ENCODE measurements at places on chromosomes 7 and 10.

DNA sequence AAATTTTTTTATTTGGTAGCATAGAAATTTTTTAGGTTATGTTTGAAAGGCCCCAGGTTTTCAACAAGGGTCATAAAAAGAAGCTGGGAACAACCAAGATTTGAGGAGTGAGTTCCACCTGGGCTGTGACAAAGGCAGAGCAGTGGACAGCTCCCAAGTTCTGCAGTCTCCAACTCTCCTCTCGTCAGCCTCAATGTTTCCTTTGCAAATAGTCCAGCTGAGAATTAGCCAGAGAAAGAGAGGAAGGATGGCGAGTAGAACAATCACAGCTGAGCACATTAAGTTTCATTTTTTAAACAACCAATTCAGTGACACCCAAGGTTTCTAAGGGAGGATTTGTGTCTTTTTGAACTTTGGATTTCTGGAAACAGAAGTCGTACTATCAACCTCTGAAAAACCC is 143.2 kb downstream of the NRCAM start:
- DNase-seq = no peak

DNA sequence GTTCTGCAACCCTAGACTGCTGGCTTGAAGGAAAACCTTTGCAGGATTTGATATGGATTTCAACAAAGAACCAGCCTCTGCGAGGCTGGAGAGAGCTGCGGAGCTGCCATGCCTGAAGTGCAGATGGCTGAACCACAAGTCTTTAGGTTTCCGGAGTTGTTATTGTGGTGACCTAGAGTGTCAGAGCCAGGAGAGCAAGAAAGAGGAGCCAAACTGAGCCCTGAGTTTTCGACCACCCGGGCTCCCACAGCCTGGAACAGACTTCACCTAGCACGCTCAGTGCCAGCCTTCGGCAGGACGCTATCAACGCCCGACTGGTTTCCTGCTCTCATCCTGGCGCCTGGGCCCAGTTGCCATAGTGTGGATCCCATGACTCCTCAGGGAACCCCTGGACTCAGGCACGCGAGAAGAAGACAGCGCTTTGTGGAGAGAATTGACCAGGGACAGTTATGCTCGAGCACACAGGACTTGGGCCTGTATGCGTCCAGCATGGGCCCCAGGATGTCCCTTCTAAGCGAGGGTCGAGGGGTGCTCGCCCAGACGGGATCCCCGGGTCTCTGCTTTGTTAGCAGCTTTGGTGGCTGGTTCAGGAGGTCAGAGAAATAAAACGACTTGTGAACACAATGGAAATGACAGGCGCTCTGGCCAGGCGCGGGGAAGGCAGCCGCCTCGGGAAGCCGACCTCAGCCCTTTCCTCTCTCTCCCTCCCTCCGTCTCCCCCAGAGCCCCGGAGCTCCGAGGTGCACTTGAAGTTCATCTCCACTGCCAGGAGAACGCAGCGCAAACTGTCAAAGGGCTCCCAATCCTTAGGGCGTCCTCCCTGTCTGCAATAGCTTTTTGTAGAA is 1.8 kb upstream of the GAD2 start:
- DNase-seq = no peak

- no peak for DNase-seq
These were observed 8.6 kb upstream of the SLC16A9 start for GRCh38 chr10:59718257-59718656.

- no peak for DNase-seq
These were observed 125.2 kb downstream of the GNAT3 start for GRCh38 chr7:80386686-80387085.

GRCh38 chr7:68576366-68576765 is 1021.9 kb upstream of the AUTS2 start:
- no peak for DNase-seq

DNA sequence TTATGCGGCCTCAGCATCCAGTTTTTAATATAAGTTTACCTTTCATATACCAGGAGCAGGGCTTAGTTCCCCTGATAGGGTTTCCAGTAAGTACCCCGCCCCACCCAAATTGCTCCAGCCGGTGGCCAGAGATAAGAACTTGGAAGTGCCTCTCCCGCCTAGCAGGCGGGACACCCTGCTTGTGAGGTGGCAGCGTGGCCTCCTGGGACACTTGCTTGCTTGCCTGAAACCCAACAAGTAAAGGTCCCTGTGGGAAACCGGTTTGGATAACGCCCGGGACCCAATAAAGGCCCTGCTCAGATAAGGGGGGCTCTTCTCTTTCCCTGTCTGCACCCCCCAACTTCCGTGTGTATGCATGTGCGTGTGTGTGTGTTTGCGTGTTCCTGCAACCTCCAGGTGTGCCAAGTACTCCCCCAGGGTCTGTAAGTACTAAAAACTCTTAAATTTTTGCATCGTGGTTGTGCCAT is 154.3 kb downstream of the ARHGAP21 start:
- DNase-seq = no peak

GRCh38 chr10:112535531-112535951 is 88.5 kb downstream of the VTI1A start:
- DNase-seq = no peak

DNA sequence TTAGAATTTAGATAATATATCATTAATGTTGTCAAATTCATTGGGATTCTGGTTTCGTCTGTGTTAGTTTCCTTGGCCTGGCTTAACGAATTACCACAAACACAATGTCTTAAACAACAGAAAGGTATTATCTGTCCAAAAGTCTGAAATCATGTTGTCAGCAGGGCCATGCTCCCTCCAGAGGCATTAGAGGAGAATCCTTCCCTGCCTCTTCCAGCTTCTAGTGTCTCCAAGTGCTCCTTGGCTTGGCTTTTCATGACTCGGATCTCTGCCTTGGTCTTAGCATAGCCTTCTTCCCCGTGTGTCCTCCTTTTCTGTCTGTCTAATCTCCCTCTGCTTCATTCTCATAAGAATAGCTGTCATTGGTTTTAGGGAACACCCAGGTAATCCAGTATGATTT is 482.5 kb downstream of the SEMA3D start:
- no peak for DNase-seq

- DNase-seq = no peak
These were observed 19.1 kb upstream of the PRF1 start for GRCh38 chr10:70621503-70622078.

DNA sequence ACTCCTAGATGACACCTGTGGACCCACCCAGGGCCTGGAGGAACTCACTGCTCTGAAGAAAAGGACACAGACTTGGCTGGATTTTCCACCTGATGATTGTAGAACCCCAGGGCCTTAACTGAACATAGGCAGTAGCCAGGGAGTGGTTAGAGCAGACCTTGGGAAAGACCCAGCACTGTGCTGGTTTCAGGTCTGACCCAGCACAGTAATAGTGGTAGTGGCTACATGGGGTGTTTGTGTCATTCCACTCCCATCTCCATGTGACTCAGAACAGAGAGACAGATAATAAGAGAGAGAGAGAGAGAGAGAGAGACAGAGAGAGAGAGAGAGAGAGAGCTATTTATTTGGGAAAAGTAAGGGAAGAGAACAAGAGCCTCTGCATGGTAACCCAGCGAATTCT is 239.1 kb upstream of the MEOX2 start:
- no peak for DNase-seq

DNA sequence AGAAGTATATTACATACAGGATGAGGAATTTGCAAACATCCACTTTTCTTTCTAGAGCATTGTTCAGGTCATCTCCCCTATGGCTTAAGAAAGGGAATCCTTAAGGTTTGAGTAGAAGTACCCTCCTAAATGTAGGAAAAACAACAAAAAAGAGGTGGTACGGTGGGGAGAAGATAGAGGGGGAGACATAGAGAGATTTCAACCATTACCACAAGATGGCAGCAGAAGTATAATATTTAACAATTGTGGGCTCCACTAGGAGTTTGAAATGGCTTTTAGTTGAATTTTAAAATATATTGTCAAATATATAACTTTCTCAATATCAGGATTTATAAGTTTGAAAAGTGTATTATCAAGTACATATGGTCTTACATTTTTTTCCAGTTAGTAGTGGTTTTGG is 72.7 kb upstream of the PRKG1 start:
- no peak for DNase-seq

- no peak for DNase-seq
These were observed 1.7 kb downstream of the RALA start for GRCh38 chr7:39624935-39625694.

GRCh38 chr10:101221963-101222531 is 7.2 kb downstream of the LBX1 start:
- no peak for DNase-seq

DNA sequence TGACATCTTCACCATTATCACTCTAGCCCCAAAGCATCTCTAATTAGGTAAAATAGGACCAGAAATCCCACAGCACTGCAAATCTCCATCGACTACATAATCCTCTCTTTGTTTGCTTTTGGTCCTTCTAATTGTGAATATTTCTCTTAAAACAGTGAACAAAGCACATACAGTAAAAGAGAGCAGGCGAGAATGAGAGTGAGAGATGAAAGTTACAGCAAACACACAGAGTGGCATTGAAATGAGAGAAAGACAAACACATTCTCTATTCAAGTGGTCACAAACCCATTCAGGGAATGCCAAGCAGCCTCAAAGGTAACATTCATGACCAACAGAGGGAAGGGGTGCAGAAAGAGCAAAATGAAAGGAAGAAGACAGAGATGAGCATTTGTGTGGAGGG is 109.8 kb upstream of the PTN start:
- DNase-seq = no peak

DNA sequence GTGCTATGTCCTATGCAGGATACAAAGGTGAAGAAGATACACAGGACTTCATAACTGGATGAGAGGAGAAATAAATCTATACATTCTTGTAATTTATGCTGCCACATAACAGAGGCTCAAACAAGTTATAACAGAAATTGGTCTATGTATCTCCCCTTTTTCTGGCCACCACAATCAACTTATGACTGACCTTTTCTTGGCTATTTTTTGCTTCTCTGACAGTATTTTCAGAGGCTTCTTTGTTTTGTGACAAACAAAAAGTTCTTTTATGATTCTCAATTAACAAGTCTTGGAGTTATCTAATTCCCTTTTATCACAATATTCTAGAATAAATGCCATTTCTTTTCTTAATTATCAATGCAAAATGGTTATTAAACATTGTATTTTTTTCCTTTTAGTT is 953.0 kb upstream of the ZWINT start:
- DNase-seq = no peak

DNA sequence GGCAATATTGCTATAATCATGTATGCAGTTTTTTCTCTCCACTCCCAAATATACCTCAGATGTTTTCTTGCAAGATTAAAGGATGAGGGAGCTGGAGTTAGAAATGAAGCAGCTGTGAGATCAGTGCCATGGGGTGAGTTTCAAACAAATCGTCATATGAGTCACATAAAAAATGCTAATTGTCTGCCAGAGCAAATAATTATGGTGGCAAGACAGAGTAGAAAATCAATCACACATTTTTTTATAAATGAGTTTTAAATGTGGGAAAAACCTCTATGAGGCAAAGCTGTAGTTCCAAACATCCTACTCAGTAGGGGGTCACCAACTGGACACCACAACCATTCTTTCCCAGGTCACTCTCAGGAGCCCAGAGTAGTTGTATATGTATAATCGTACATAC is 55.3 kb downstream of the CH25H start:
- DNase-seq = no peak

DNA sequence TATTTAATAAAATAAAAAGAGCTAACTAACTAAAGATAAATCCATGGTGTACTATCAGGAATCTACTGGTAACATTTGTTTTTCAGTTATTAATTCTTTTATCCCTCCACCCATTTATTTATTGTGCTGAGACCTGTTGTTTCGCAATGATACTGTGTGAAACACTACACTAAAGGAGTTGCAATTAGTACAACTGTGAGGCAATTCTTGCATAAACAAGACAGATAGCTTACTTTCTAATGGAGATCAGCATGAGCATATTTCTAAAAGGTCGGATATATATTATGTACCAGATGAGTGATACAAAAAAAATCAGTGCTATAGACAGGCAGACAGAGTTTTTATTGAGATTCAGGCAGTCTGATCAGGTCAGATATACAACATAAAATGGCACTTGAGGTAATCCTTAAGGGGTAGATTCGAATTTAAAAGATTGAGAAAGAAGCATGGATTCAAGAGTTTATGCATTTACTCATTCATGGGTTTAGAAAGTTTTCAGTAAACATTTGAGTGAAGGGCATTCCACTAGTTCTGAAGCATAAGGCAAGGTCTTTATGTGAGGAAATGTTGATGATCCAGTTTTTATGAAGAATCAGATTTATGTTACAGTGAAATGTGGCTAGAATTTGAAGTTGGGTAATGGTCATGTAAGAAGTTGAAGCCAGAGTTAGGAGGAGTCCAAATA is 147.6 kb downstream of the POLR1F start:
- DNase-seq = no peak

- no peak for DNase-seq
These were observed 109.0 kb downstream of the SVIL start for GRCh38 chr10:29525762-29526161.

DNA sequence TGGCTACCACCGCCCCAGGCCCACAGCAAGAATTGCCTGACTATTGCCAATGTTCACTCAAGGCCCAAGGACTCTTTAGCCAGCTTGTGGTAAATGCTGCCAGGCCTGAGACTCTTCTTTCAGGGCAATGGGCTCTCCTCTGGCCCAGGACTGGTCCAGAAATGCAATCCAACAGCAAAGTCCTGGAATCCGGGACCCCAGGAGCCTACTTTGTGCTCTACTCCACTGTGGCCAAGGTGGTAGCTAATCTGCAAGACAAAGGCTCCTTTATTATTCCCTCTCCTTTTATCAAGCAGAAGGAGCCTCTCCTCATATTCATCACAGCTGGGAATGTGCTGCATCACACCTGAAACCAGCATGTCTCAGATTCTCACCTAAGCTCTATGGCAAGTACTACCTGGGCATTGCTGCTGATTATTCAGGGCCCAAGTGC is 107.6 kb upstream of the PRSS58 start:
- no peak for DNase-seq

DNA sequence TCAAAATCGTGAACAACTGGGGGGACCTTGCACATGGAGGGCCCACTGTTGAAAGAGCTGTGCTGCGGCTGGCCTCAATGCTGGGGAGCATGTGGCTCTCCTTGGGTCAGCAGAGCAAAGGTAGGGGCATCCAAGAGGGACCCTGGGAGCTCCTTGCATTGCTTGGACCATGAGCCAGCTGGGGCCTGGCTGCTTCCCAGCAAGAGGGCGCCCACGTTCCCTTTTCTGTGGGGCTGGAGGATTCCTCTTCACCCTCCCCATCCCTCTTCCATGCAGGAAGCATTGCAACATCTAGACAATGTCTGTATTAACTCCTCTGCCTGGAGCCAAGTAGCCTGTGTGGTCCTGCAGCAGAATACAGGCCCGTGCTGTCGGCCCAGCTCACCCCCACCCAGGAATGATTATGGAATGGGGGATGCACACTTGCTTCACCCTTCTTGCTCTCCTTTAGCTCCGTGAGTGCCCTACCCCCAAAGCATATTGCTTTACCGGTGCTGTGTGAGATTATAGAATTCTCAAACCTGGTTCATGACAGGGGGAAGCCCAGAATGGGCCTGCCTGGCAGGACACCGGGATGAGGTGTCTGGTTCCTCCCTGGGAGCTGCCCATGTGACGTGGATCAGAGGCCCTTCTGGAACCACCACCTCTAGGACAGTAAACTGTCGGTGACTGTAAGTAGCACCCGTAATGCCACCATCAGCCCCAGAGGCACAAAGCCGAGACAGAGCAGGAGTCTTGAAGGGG is 61.9 kb downstream of the SYPL1 start:
- DNase-seq = no peak

Measured in activated T-cell treated with anti-CD3 and anti-CD28 coated beads, Interleukin-2, amount 50 U/mL, for 72 hours (primary cell).